Spinal cord (tissue), 10 donors: ENCODE measurements at places on chromosomes 1 and 21. TPM values are rescaled to one million over a fixed set of nuclear protein-coding genes. Genes with fewer than 3 reads are reported as not detected.

Gene NUP210L
- total RNA-seq, result 0.10 TPM

Gene CFHR1
- 0.89 TPM for total RNA-seq

DNA sequence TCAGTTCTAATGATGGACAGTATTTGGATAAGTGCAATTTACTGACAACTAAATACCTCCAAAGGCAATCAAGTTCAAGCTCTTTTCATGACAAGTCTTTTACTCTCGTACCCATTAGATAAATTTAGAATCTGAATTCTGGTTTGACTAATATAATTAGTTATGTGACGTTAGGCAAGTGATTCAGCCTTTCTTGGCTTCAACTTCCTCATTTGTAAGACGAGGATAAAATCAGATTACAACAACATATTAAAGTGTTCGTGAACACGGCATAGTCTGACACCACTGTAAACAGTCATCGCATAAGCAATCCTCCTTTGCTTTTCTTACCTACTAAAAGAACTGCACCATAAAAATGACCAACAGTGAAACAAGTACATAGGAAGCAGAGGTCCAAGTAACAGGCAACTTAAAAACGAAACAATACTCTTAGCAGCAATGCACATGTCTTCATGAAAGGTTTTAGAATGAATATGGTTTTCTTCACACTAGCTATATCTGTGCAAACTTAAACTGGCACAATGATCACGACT lies 25.7 kb downstream of the COA6 start:
- H3K36me3 ChIP-seq, result no peaks in the 10 kb centered on the region
- no peaks in the 10 kb centered on the region for H3K4me1 ChIP-seq
- no peak for DNase-seq
- H3K27ac ChIP-seq, result no peak overlapping the region
- no peak overlapping the region for H3K4me3 ChIP-seq

Gene OLIG2
- total RNA-seq, result 42.2 TPM

DNA sequence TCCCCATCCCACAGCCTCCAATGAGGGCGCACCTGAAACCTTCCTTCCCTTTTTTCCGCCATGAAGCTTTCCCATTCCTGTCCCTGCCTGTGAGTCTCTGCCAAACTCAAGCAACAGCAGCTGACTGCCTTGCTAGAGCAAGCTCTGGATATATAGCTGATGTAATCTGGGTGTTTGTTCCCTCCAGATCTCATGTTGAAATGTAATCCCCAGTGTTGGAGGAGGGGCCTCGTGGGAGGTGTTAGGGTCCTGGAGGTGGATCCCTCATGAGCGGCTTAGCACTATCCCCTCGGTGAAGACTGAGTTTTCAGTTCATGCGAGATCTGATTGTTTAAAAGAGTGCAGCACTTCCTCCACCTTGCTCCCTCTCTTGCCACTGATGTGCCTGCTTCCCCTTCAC lies 204.4 kb upstream of the MAP1LC3C start:
- no peak overlapping the region for H3K27ac ChIP-seq
- peaks cover 5% of the 10 kb centered on the region for H3K4me1 ChIP-seq
- no peaks in the 10 kb centered on the region for H3K36me3 ChIP-seq
- H3K4me3 ChIP-seq, result no peak overlapping the region
- no peak for DNase-seq
- H3K27me3 ChIP-seq, result no peaks in the 10 kb centered on the region

Gene INAVA
- total RNA-seq, result 5.7 TPM

DNA sequence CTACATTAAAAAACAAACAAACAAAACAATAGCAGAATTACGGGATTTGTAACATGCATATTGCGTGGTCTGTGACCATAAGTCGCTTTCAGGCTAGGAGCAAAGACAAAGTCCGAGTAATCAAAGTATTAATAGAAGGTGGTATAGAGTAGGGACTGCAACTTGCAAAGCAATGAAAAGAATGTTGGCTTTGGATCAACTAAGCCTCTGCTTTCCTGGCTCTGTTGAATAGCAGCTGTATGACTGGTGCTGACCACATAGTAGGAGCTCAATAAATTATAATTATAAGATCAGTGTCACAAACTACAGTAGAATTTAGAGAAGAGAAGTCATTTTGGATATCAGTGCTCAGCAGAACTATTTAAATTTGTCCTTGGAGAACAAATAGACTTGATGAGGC lies 586.4 kb downstream of the DPYD start:
- H3K4me1 ChIP-seq, result no peaks in the 10 kb centered on the region
- no peaks in the 10 kb centered on the region for H3K36me3 ChIP-seq
- H3K27ac ChIP-seq, result no peak overlapping the region
- no peaks in the 10 kb centered on the region for H3K27me3 ChIP-seq
- no peak for DNase-seq

- H3K27me3 ChIP-seq, result no peaks in the 10 kb centered on the region
- H3K4me1 ChIP-seq, result no peaks in the 10 kb centered on the region
- no peak overlapping the region for H3K27ac ChIP-seq
- H3K36me3 ChIP-seq, result peaks cover 80% of the 10 kb centered on the region
Measured at GRCh38 chr1:53271446-53272090, 33.2 kb upstream of the MAGOH start.

Gene SLAMF6
- 0.11 TPM for total RNA-seq

Gene MROH9
- 0.10 TPM for total RNA-seq

GRCh38 chr1:155322953-155323728 lies 2.4 kb downstream of the RUSC1 start:
- peaks cover 55% of the 10 kb centered on the region for H3K4me1 ChIP-seq
- H3K27ac ChIP-seq, result peak overlapping the region; percentile 91
- no peaks in the 10 kb centered on the region for H3K27me3 ChIP-seq
- H3K36me3 ChIP-seq, result peaks cover 54% of the 10 kb centered on the region

DNA sequence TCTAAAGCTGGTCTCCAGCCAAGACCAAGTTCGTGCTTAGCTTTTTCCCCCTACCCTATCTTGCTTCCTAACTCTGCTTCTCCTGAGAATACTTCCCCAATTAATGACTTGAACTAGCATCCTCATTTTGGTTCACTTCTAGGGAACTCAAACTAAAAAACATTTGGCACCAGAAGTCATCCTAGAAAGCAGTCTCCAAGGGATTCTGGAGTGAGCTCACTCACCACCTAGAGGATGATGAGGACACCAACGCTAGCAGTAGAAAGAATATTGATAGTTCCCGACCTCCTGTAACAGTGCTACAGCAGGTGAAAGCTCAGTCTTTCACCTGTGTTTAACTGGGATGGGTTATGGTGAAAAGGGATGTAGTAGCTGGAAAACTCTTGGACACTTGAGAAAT lies 4.7 kb upstream of the PSMB2 start:
- no peak for DNase-seq
- peaks cover 5% of the 10 kb centered on the region for H3K4me1 ChIP-seq
- H3K27ac ChIP-seq, result no peak overlapping the region
- H3K4me3 ChIP-seq, result no peak overlapping the region
- no peaks in the 10 kb centered on the region for H3K36me3 ChIP-seq

DNA sequence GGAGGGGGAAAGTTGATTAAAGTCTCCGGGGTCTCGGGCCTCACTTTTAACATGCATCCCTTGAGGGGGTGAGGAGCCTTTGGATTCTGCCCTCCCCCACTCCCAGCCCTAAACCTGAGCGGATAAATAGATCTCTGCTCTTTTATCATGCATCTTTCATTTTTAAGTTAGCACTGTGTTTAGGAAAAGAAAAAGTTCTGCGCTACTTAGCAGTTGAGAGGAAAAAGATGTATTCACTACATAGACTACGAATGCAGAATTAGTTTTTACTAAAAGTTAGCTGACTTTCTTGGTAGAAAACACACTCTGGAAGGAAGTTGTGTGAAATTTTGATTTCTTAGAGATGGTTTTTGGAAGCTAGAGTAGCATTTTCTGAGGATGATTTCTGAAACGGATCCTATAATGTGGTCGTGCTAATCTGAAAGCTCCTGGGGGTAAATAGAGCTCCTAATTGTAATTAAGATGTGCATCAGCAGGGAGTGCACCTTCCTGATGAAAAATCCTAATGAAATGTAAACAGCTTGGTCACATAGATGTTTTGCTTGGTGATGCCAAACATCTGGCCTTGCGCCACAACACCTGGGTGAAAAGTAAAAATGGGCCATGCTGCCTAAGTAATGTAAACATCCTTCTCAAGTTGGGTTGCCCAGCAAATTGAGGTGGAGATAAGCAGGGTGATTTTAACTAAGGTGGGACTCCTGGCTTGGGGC lies 1.8 kb downstream of the ROR1 start:
- no peaks in the 10 kb centered on the region for H3K36me3 ChIP-seq
- H3K27ac ChIP-seq, result peak overlapping the region; percentile 36
- H3K27me3 ChIP-seq, result peaks cover 12% of the 10 kb centered on the region
- no peak for DNase-seq

- no peak overlapping the region for H3K27ac ChIP-seq
- no peak for DNase-seq
- H3K4me3 ChIP-seq, result no peak overlapping the region
- peaks cover 2% of the 10 kb centered on the region for H3K4me1 ChIP-seq
- H3K27me3 ChIP-seq, result no peaks in the 10 kb centered on the region
Measured at GRCh38 chr1:154906621-154907081, 29.9 kb downstream of the PMVK start.

- no peak for DNase-seq
- no peaks in the 10 kb centered on the region for H3K27me3 ChIP-seq
- H3K27ac ChIP-seq, result no peak overlapping the region
- H3K4me1 ChIP-seq, result peaks cover 3% of the 10 kb centered on the region
- no peak overlapping the region for H3K4me3 ChIP-seq
Measured at GRCh38 chr1:225519166-225519863, 91.5 kb upstream of the LBR start.

DNA sequence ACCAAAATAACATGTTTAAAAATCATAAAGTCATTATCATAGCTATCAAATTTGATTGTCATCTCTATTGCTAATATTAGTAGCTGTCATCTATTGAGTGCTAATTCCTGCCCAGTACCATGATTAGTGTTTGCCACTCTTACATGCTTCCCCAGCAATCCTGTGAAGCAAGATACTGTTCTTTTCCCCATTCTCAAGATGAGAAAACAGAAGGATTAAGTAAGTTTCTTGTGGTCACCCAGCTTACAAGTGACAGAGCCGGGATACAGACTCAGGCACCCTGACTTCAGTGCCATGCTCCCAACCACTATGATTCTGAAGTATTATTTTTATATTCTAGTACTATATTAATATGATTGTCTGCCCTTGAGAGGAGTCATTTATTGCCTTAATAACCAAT lies 36.5 kb downstream of the LRRC8C start:
- no peaks in the 10 kb centered on the region for H3K36me3 ChIP-seq
- no peaks in the 10 kb centered on the region for H3K27me3 ChIP-seq
- no peaks in the 10 kb centered on the region for H3K4me1 ChIP-seq
- no peak for DNase-seq
- H3K4me3 ChIP-seq, result no peak overlapping the region

Gene SELL
- total RNA-seq, result 5.1 TPM

GRCh38 chr21:34997294-34997693 lies 51.8 kb downstream of the RUNX1 start:
- DNase-seq, result no peak
- peaks cover 6% of the 10 kb centered on the region for H3K4me1 ChIP-seq
- H3K27ac ChIP-seq, result no peak overlapping the region
- H3K4me3 ChIP-seq, result no peak overlapping the region

Gene AIM2
- total RNA-seq, result 2.8 TPM

GRCh38 chr1:111598544-111598943 lies 21.0 kb upstream of the RAP1A start:
- H3K27me3 ChIP-seq, result no peaks in the 10 kb centered on the region
- no peak overlapping the region for H3K4me3 ChIP-seq
- no peak overlapping the region for H3K27ac ChIP-seq
- no peak for DNase-seq
- H3K4me1 ChIP-seq, result peaks cover 4% of the 10 kb centered on the region
- H3K36me3 ChIP-seq, result no peaks in the 10 kb centered on the region

Gene SLC25A33
- 7.5 TPM for total RNA-seq

GRCh38 chr1:82697965-82698364 lies 897.2 kb downstream of the ADGRL2 start:
- no peaks in the 10 kb centered on the region for H3K36me3 ChIP-seq
- no peak overlapping the region for H3K4me3 ChIP-seq
- H3K27me3 ChIP-seq, result no peaks in the 10 kb centered on the region
- no peak overlapping the region for H3K27ac ChIP-seq

Gene RNPEP
- 19.1 TPM for total RNA-seq

DNA sequence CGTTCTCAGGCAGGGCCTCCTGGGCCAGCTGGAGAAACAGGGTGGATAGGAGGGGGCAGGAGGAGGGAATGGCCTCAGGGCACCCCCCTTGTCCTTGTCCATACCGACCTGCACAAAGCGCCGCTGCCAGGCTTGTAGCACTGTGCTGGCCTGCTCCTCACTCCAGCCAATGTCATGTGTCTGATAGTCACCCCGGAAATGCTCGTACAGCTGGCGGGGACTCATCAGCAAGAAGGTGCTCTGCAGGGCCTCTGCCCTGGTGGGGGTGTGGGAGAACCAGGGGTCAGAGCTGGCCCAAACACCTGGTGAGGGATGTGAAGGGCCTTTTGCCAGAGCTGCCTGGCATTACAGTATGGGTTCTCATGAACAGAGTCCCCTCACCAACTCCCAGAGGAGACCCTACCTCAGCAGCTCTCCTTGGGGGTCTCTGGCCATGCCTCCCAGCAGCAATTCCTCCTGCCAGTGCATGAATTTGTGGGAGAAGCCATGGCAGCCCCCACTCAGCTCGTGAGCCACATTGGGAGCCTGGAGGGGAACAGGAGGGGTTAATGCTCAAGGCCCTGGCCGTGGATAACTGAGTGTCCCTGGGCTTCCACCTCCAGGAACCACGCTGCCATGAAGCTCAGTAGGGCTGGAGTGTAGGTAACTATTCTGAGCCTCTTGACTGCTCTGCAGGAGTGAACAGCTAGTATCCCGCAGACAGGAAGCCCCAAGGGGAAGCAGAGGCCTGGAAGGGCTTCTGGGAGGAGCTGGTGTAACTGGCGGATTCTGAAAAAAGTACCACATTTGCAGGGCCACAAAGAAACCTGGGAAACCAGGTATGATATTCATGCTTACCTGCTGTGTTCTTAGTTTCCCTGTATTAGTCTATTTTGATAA lies 13.3 kb downstream of the PTCH2 start:
- no peaks in the 10 kb centered on the region for H3K27me3 ChIP-seq
- H3K4me3 ChIP-seq, result no peak overlapping the region
- no peak overlapping the region for H3K27ac ChIP-seq
- H3K36me3 ChIP-seq, result peaks cover 81% of the 10 kb centered on the region

GRCh38 chr1:229128066-229128608 lies 142.8 kb upstream of the RAB4A start:
- H3K4me1 ChIP-seq, result peaks cover 4% of the 10 kb centered on the region
- no peak for DNase-seq
- H3K36me3 ChIP-seq, result no peaks in the 10 kb centered on the region
- H3K4me3 ChIP-seq, result no peak overlapping the region
- H3K27ac ChIP-seq, result no peak overlapping the region

DNA sequence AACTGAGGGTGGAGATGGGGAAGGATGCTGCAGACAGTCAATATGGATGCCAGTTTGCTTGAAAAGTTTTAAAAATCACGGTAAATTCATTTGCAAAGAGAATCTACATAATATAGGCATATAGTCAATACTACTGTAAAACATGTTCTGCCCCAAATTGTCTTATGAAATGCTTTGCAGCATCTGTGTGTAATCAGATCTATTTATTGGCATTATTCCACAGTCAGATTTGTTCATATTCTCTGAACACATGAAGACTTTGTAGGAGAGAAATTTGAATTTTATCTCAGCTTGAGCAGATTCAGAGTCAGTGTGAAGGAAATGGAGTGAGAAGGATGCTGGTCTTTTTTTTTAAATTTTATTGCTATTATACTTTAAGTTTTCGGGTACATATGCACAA lies 88.5 kb downstream of the PLPPR4 start:
- H3K4me1 ChIP-seq, result no peaks in the 10 kb centered on the region
- DNase-seq, result no peak
- no peak overlapping the region for H3K4me3 ChIP-seq
- H3K36me3 ChIP-seq, result no peaks in the 10 kb centered on the region
- H3K27me3 ChIP-seq, result no peaks in the 10 kb centered on the region
- no peak overlapping the region for H3K27ac ChIP-seq

GRCh38 chr1:5466487-5466886 lies 525.7 kb downstream of the NPHP4 start:
- no peaks in the 10 kb centered on the region for H3K36me3 ChIP-seq
- H3K27me3 ChIP-seq, result peaks cover 4% of the 10 kb centered on the region
- no peaks in the 10 kb centered on the region for H3K4me1 ChIP-seq
- DNase-seq, result no peak
